ENCODE measurements at places on chromosomes 12 and 14.

DNA sequence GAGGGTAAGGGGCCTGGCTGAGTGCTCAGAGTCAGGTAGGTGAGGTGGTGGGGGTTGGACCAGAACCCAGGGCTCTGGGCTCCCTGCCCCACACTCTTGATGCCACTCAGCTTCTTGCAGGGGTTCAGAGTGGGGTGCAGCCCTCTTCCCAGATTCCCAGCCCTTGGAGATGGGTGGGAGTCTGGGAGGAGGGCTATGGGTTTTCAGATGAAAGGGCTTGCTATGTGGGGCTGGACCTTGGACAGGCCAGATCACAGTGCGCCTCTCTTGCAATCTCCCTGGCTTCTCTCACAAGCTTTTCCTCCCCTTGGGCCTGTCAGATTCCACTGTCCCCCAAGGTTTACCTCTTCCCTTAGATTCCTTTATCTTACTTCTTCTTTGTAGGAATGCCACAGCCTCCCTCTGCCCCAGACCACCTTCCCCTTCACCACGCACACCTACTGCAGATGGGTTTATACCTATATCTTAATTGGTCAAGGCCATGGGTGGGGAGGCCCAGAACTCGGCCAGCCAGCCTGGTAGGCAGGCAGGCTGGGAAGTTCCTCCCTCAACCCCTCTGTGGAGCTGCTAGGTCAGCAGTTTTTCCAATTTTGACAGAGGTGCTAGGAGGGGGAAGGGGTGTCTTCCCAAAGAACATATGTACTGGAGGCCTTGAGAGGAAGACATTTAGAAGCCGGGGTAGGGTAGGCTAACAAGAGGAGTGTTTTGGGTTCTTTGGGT is 1.4 kb downstream of the NYNRIN start:
- DNase-seq, result no peak

GRCh38 chr12:27652174-27652763 is 44.0 kb upstream of the REP15 start:
- DNase-seq, result peak; percentile 77

DNA sequence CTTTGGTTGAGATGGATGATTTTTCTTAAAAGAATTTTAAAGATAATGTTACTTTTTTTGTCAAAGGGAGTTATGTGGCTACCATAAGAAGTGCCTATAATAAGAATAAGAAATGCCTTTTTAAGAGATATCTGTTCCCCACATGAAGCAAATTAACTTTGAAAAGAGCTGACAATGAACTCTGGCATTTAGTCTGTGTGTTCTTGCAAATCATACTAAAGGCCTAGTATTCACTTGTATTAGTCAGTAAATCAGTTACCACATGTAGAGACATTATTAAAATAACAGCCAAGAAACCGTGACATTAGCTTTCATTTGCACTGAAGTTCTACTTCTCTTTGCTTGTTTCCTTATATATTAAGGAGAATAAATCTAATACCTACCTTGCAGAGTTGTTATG is 296.3 kb downstream of the CCDC91 start:
- DNase-seq, result no peak

DNA sequence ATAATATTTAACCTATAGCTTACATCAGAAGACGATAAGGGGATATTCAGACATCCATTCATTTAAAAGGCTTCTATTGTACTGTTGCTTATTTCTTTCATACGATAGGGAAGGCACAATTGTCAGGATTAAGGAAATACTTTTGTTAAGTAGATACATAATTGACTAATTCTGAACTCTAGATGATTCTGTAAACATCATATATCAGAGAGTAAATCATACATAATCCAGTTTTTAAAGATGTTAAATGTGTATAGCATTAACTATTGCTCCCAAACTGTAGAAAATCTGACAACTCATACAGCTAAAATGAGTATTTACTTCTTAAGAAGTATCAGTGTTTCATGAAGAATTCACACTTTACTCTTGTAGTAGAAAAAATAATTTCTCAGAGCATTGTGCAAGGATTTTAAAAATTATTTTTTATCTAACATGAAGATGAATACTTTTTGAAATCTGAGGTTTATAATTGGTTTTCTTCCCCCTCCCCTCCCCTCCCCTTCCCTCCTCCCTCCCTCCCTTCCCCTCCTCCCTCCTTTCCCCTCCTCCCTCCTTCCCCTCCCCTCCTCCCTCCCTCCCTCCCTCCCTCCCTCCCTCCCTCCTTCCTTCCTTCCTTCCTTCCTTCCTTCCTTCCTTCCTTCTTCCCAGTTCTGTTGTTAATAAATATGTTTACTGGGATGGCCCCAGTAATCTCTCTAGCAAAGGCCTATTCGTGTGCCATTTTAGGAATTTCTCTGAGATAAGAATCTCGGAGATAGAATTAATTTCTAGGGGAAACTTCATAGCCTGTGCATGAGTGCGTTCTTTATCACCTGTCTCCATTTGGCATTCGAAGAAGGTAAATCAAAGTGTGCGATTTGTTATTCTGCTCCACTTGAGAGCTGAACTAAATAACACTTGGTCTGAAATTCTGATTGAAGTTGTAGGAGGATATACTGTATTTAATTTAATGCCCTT is 2.3 kb downstream of the NPAS3 start:
- DNase-seq, result no peak

DNA sequence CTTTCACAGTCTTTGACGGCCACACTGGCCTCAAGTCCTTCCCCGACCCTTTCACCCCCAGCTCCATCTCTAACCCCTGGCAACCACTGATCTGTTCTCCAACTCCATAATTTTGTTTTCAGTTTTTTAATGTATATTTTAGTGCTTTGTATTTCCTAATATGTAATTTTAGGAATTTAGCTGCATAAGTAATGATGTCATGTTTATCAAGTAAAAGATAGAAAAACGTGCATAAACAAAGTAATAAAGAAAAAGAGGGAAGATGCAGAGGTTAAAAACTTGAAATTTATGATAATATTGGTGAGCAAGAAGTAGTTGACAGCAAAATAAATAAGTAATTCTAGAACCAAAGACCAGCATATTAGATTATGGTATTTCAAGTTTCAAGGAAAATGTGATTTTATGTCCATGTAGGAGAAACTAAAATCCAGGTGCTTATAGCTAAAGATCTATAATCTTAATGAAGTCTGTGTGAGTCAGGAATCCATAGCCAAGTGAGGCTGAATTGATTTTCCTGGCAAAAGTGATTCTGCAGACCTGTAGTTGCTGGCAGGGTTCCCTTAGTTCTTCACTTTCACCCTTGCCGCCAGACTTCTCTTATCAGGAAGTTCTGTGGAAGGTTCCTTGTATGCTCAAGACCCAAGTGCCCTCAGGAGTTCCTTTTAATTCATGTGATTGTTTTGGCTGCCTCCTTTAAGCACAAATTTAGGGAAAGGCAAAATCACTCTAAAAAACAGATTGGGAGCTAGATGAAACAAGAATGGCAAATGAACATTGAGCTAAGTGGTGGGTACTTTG is 24.4 kb downstream of the FBXW8 start:
- no peak for DNase-seq

DNA sequence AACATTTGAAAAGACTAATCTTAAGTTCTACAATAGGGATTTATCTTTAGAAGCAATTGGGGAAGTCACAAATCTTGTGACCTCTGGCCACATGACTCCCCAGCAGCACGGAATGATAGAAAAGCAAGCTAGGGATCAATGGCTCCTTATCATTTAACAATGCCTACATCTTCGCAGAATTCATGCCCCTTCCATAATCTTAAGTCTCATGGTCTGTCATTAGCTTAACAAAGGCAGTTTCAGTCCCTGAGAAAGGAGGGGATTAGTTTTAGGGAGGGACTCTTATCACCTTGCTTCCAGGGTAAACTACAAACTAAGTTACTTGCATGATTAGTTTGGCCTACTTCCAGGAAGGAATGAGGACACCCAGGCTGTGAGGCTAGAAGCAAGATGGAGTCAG is 486.0 kb downstream of the RMST start:
- no peak for DNase-seq

- DNase-seq, result no peak
Observed at GRCh38 chr12:49667325-49668090, 39.7 kb downstream of the FMNL3 start.

DNA sequence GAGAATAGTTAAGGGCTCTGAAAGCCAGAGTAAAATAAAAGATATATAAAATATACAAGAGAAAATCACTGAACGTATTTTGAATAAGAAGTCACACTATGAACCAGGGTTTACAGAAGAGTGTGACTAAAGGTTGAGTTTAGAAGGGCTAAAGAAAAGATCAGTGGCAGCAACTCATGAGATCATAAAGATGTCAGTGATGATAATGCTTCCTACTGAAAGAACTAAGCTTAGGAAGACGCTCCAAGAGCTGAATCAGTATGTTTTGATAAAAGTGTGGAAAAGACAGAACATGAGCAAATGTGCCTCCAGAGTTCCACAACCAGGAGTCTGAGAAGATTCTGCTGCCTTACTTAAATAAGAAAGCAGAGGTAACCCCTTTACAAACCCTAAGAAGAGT is 74.6 kb downstream of the KITLG start:
- no peak for DNase-seq

GRCh38 chr12:30755395-30755762 is 628 bp upstream of the CAPRIN2 start:
- no peak for DNase-seq

DNA sequence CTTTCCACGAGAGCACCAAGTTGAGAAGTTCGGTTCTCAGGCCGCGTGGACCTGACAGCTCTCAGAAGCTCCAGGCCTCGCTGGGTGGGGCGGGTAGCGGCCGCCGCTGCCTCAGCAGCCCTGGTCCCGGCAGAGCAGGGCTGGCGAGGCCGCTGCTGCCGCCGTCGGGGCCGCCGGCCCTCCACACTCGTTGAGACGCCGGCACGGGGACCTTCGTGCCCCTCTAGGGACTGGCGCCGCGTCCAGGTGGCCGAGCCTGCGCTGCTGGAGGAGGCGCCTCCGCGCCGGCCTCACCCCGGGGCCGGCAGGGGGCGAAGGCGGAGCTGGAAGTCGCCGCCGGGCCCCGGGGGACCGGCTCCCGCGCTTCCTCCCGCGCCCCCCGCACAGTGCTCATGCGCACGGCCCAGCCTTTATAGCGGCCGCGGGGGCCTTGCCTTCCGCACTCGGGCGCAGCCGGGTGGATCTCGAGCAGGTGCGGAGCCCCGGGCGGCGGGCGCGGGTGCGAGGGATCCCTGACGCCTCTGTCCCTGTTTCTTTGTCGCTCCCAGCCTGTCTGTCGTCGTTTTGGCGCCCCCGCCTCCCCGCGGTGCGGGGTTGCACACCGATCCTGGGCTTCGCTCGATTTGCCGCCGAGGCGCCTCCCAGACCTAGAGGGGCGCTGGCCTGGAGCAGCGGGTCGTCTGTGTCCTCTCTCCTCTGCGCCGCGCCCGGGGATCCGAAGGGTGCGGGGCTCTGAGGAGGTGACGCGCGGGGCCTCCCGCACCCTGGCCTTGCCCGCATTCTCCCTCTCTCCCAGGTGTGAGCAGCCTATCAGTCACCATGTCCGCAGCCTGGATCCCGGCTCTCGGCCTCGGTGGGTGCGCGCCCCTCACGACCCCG is at the start of gene COCH:
TSS of gene COCH (plus strand) at position 440 of the 879 bp plus-strand sequence. CDS start at position 820, 380 bp downstream.
- peak; percentile 92 for DNase-seq

GRCh38 chr12:28140404-28140803 is 49.9 kb upstream of the CCDC91 start:
- DNase-seq, result no peak

DNA sequence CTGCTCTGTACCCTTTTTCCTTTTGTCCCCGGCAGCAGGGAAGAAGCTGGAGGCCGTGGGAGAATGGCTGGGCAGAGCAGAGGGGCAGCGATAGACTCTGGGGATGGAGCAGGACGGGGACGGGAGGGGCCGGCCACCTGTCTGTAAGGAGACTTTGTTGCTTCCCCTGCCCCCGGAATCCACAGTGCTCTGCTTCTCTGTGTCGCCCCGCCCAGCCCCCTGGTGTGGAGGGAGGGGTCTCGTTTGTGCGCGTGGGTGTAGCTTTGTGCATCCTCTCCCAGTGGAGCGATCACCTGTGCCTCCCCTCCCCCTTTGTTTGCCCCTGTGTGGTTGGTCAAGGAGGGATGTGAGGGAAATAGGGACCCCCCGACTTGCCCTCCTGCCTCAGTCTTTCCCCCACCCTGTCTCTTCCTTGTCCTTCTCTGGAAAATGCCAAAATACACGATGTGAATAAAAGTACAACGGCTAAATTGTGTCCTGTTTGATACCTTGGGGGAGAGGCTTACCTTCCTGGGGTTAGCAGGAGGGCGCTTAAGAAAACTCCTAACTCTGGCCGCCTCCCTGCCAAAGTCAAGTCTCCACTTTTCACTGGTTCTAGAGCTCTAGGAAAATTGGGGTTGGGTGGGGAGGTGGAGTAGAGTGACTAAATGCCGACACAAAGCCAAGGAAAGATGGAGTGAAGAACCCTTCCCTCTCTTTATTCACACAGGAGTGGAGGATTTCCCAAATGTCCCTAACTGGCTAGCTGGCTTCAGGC is 990 bp upstream of the TPI1 start:
- no peak for DNase-seq

GRCh38 chr14:90490720-90491050 is 93.9 kb downstream of the CALM1 start:
- no peak for DNase-seq

DNA sequence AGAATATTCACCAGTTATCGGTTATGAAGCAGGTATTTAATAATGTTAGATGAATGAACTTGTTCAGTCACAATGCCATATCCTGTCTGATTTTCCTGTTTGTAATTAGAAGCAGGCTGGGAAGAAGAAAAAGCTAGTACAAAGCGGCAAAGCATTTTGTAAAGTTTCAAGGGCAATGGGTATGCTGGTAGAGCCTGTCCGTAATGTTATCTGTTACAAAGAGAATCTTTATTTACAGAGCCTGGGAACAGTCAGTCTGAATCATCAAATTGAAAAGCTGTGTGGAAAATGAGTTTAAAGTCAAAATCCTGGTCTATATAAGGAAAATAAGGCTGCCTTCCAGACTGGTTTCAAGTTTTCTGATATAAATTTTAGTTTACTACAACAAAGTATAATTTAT is 40.5 kb downstream of the PARP11 start:
- no peak for DNase-seq

DNA sequence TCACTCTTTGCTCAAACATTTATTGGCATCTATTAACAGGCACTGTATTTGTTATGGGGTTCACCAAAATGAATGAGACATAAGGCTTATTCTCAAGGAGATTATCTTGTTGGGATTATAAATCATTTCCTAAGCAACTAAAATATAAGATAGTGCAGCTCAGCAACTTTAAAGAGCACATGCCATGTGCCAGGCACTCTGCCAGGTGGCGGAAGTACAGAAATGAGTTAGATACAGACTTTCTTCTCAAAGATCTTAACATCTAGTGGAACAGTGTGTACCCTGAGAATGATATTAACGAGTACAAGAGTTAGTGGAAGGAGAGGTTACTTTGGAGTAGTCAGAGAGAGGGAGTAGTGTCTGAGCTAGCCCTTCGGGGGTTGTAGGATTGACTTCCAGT is 28.4 kb upstream of the TOMM20L start:
- DNase-seq, result no peak

- DNase-seq, result no peak
Observed at GRCh38 chr14:35338731-35339405, 46.7 kb downstream of the PSMA6 start.

DNA sequence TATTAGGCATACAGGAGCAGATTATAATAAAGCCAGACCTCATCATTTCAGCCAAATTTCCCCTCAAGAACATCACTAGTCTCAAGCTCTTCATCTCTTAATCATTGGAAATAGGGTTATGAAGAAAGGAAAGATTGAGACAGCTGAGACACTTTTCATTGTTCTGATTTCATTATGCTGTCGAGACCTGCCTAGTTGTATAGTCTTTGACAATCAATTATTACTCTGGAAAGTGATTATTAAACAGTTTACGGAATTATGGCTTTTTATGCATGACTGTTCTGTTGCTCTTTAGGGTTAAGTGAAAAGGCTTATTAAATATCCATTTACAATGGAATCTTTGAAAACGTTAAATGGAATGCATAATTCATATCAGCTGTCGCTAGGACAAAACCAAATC is 48.3 kb downstream of the TTC6 start:
- no peak for DNase-seq

All from NB4 (cell line).